ENCODE measurements at places on chromosomes 1 and 21. TPM values are rescaled to one million over a fixed set of nuclear protein-coding genes. Genes with fewer than 3 reads are reported as not detected.

Gene SIPA1L2
- 32.3 TPM for polyA plus RNA-seq

Gene PROX1
- polyA plus RNA-seq: 7.9 TPM

GRCh38 chr1:19151537-19151936 lies 58.5 kb downstream of the UBR4 start:
- DNase-seq: no peak

GRCh38 chr1:60573121-60573520 lies 499.6 kb upstream of the C1orf87 start:
- no peak for DNase-seq

DNA sequence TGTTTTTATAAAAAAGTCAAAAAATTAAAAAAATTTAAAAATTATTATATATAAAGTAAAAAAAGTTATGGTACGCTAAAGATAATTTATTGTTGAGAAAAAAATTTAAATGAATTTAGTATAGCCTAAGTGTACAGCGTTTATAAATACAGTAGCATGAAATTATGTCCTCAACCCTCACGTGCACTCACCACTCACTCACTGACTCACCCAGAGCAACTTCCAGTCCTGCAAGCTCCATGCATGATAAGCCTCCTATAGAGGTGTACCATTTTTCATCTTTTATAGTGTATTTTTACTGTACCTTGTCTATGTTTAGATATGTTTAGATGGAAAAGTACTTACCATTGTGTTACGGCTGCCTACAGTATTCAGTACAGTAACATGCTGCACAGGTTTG lies 5.1 kb downstream of the DISC1 start:
- no peak for DNase-seq

- no peak for DNase-seq
Observed at GRCh38 chr1:48285525-48285924, 63.0 kb downstream of the SLC5A9 start.
